ENCODE measurements at places on chromosomes 12 and 14. TPM values are rescaled to one million over a fixed set of nuclear protein-coding genes. Genes with fewer than 3 reads are reported as not detected.

Gene GZMB
- total RNA-seq: not detected

Gene FUT8
- total RNA-seq: 42.6 TPM

DNA sequence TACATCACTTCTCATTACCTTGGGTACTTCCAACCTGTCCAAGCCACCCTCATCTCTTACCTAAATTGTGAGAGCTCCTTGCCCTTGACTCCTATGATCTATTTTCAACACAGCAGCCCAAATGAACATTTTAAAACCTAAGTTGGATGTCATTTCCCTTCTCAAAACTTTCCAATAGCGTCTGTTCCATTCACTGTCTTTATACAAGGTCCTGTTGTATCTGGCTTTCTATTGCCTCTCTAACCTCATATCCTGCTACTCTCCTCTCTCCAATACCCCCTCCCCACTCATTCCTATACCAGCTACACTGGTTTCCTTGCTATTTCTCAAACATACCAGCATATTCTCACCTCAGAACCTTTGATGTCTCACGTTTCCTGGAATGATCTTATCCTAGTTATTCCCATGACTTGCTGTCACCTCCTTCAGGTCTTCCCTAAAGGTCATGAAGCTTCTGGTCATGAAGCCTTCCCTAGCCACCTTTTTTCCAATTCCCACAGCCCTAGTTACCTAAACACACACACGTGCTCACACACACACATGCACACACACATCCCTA lies 4.1 kb upstream of the KANSL2 start:
- no peak for DNase-seq

GRCh38 chr12:127393465-127393864 lies 873.5 kb upstream of the TMEM132C start:
- DNase-seq: no peak

GRCh38 chr12:39116861-39117260 lies 211.5 kb upstream of the CPNE8 start:
- no peak for DNase-seq

DNA sequence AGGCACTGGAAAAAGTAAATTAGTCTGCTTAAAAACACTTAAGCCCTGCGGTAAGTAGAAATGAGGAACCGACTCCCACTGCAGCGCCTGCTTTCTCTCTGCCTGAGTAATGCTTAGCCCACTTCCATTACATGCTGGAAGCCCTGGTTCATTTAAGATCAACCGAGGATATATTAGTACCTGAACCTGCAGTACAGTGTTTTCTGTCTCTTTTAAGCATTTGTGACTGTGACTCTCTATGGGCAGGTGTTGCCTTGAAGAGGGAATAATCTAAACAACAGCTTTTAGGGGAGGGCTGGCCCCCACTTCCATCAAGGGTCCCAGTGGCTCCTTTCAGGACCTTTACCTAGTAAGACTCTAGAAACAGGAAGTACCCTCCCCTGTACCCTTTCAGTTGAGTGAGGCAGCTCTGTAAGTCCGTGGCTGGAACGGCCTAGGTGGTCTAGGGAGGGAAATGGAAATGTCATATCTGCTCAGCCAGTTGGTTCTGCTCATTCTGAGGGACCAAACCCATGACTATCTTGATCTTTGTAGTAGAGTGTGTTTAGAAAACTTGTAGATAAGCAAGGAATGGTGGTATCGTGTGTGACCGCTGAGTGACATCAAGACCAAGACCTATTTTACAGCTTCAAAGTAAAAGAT lies 56.2 kb downstream of the FNTB start:
- no peak for DNase-seq

All from myocyte (in vitro differentiated cells).